ENCODE measurements at places on chromosomes 6 and 20.

GRCh38 chr20:51028616-51029212 is 5.8 kb upstream of the KCNG1 start:
- peaks cover 3% of the 10 kb centered on the region for H3K36me3 ChIP-seq
- no peak overlapping the region for H3K27ac ChIP-seq
- H3K4me1 ChIP-seq = no peaks in the 10 kb centered on the region
- no peak overlapping the region for H3K4me3 ChIP-seq
- H3K27me3 ChIP-seq = peaks cover 75% of the 10 kb centered on the region

DNA sequence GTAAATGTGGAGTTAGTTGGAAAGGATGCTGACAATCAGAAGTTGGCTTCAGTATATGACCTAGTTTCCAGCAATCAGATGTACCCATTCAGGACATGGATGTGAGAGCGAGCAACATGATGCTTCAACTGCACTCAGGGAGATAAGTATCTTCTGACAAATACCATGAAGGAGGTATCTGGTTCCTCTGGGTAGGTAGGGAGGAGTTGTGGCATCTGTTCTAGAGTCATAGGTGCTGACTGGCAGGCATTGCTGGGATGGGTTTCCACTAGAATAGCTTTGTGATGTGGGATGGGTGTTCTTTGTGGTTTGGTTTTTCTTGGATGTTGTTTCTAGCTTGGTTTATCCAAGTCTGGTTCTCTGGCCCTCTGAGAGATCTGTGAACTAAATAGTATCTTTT is 3.9 kb upstream of the REV3L start:
- peak overlapping the region; percentile 100 for H3K4me3 ChIP-seq
- H3K27ac ChIP-seq = peak overlapping the region; percentile 82
- peaks cover 28% of the 10 kb centered on the region for H3K4me1 ChIP-seq

GRCh38 chr6:106134906-106135634 is 48.9 kb downstream of the PRDM1 start:
- H3K4me1 ChIP-seq = peaks cover 15% of the 10 kb centered on the region
- ATAC-seq = peak; percentile 97
- peak overlapping the region; percentile 75 for H3K27ac ChIP-seq
- H3K36me3 ChIP-seq = no peaks in the 10 kb centered on the region
- no peaks in the 10 kb centered on the region for H3K27me3 ChIP-seq
- H3K4me3 ChIP-seq = peak overlapping the region; percentile 72

DNA sequence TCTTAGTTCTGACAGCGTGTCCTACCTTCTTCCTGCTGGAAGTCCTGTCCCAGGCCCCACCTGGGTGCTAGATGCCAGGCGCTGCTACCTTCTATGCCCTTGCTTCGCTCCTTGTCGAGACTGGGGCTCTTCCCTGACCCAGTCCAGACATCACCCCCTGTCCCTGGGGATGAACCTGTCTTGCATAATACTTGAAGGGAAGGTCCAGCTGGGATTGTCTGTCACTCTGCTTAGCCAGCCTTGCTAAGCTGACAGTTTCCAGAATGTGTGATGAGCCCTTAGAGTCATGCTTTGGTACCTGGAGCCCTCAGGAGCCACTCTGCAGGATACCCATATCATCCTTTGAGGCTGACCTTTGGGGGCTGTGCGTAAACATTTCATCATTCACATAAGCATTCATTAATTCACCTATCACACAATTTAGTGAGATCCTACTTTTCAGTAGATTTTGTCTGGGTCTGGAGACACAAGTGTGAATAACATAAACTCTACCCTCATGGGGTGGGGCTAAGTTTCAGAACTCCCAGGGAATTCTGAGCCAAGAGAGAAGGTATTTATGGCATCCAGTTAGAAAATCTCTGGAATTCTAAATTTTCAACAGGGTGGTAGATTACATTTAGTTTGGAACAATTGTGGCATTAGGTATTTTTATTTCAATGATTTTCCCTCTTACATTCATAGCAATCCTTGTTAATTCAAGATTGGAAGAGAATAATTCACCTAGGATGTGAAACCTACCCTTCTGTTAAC is 151.1 kb upstream of the HDAC2 start:
- H3K4me1 ChIP-seq = no peaks in the 10 kb centered on the region
- no peak for ATAC-seq
- H3K4me3 ChIP-seq = no peak overlapping the region
- H3K27ac ChIP-seq = no peak overlapping the region
- no peaks in the 10 kb centered on the region for H3K36me3 ChIP-seq
- H3K27me3 ChIP-seq = peaks cover 30% of the 10 kb centered on the region

DNA sequence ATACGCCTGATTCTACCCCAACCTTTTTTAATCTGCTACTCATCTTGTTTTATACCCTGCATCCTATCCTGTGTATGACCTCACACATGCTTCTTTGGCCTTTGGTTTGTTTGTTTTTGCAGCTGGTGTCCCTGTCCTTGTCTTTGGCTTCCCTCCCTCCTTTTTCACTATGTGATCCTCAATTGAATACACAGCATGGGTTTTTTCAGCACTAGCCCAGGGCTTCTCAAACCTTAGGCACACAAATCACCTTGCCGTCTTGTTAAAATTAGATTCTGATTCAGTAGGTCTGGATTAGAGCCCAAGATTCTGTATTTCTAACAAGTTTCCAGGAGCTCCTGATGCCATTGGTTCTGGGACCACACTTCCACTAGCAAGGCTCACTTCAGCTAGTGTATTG is 321.5 kb upstream of the MAN1A1 start:
- no peak overlapping the region for H3K4me3 ChIP-seq
- H3K27me3 ChIP-seq = peaks cover 3% of the 10 kb centered on the region
- H3K36me3 ChIP-seq = no peaks in the 10 kb centered on the region
- ATAC-seq = no peak
- no peaks in the 10 kb centered on the region for H3K4me1 ChIP-seq

- no peak for ATAC-seq
- H3K4me1 ChIP-seq = peaks cover 19% of the 10 kb centered on the region
- H3K27ac ChIP-seq = no peak overlapping the region
- peaks cover 38% of the 10 kb centered on the region for H3K36me3 ChIP-seq
Measured at GRCh38 chr6:90195094-90195829, 101.4 kb downstream of the BACH2 start.

DNA sequence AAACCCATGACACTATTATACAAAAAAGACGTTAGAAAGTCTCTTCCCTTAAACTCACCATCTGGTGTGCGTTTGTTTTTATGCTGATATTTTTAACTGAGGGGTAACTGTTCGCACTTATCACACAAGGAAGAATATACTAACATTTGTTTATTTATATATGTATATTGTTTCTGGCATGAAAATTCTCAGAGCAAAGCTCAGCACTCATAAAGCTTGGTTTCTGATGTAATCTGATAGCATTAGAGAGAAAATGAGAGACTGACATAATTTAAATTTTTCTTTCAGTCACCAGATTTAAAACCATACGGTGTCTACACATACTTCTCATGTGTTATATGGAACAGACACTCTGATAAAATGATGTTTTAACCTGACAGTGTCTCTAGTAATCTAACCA is 6.9 kb downstream of the BLOC1S5 start:
- H3K4me1 ChIP-seq = no peaks in the 10 kb centered on the region
- ATAC-seq = no peak
- H3K27me3 ChIP-seq = no peaks in the 10 kb centered on the region
- H3K4me3 ChIP-seq = no peak overlapping the region
- H3K27ac ChIP-seq = no peak overlapping the region

- H3K36me3 ChIP-seq = no peaks in the 10 kb centered on the region
- peaks cover 9% of the 10 kb centered on the region for H3K27me3 ChIP-seq
- peaks cover under 1% of the 10 kb centered on the region for H3K4me1 ChIP-seq
Measured at GRCh38 chr6:33834401-33835392, 30.9 kb upstream of the MLN start.

DNA sequence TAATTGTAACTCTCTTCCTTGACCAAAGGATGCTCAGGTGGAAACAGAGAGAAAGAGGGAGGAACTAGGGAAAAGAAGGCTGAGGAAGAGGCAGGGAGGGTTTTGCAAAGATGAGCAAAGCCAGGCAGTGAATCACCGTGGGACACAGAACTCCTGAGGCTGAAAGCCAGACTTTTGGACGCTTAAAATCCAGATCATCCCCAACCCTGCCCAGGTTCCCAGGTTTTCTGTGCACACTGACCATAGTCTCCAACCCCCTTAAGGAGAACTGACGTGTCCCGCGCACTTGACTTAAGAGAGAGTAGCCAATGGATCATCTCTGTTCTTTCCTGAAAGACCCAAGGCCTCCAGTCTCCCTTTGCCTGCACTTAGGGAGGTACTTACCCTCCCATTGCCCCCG is 75.3 kb downstream of the LRFN2 start:
- no peak overlapping the region for H3K4me3 ChIP-seq
- no peaks in the 10 kb centered on the region for H3K36me3 ChIP-seq
- ATAC-seq = no peak
- peaks cover 4% of the 10 kb centered on the region for H3K27me3 ChIP-seq
- no peak overlapping the region for H3K27ac ChIP-seq

DNA sequence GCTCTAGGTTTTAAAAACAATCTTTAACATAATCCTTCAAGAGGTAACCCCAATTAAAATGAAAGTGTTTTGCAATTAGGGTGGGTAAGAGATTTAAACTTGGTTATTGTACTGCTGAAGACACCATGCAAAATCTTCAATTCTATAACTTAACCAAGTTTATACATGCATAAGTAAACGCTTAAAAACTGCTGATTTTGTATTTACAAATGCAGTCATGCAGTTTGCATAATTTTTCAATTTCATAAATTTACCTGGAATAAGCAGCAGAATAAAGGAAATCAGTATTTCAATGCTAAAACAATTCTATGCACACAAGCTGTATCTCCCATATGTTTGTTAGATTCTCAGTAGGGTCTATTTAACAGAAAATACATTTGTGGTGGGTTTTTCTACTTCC is 22.9 kb downstream of the SSR1 start:
- no peaks in the 10 kb centered on the region for H3K27me3 ChIP-seq
- H3K27ac ChIP-seq = no peak overlapping the region

- H3K27ac ChIP-seq = no peak overlapping the region
- no peak overlapping the region for H3K4me3 ChIP-seq
- H3K36me3 ChIP-seq = no peaks in the 10 kb centered on the region
- no peak for ATAC-seq
Measured at GRCh38 chr6:36404164-36404563, 16.7 kb upstream of the ETV7 start.

- ATAC-seq = no peak
- peaks cover under 1% of the 10 kb centered on the region for H3K27me3 ChIP-seq
- peaks cover 6% of the 10 kb centered on the region for H3K4me1 ChIP-seq
- peak overlapping the region; percentile 28 for H3K4me3 ChIP-seq
- H3K27ac ChIP-seq = no peak overlapping the region
Measured at GRCh38 chr6:134307870-134308269, 10.0 kb downstream of the SGK1 start.

- no peak for ATAC-seq
- H3K27me3 ChIP-seq = peaks cover 16% of the 10 kb centered on the region
- H3K36me3 ChIP-seq = no peaks in the 10 kb centered on the region
- no peak overlapping the region for H3K4me3 ChIP-seq
- H3K4me1 ChIP-seq = no peaks in the 10 kb centered on the region
Measured at GRCh38 chr20:24620937-24621519, 151.6 kb downstream of the SYNDIG1 start.

GRCh38 chr20:62342910-62343309 is 24.2 kb downstream of the LAMA5 start:
- no peak overlapping the region for H3K27ac ChIP-seq
- H3K4me1 ChIP-seq = no peaks in the 10 kb centered on the region
- H3K27me3 ChIP-seq = peaks cover 12% of the 10 kb centered on the region
- ATAC-seq = no peak
- H3K36me3 ChIP-seq = no peaks in the 10 kb centered on the region

DNA sequence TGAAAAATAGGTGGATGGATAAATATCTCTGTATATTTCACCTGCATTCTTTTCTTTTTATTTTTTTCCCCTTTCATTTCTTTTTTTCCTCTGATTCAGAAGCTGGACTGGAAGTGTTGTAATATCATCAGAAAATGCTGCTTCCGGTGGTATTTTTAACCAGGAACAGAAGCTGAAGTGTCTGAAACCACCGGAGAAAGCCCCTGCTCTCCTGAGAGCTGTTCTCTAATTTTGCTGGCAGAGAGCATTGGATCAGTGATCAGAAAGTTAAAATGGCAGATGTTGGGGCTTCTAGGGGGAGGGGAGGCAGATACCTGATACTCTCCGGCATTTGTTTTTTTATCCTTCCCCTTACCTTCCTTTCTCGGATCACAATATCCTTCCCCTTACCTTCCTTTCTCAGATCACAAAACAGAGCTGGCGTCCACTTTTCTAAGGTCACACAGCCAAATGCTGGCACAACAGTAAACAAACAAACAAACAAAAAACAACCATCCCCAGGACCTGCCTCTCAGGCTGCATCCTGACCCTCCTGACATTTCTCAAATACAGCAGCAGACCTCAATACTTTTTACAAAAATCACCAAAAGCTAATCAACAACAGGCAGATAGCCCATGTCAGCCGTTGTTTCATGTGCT is 143.2 kb upstream of the ZNF217 start:
- H3K27ac ChIP-seq = peak overlapping the region; percentile 69
- H3K4me3 ChIP-seq = peak overlapping the region; percentile 56
- peak; percentile 53 for ATAC-seq
- H3K27me3 ChIP-seq = no peaks in the 10 kb centered on the region

DNA sequence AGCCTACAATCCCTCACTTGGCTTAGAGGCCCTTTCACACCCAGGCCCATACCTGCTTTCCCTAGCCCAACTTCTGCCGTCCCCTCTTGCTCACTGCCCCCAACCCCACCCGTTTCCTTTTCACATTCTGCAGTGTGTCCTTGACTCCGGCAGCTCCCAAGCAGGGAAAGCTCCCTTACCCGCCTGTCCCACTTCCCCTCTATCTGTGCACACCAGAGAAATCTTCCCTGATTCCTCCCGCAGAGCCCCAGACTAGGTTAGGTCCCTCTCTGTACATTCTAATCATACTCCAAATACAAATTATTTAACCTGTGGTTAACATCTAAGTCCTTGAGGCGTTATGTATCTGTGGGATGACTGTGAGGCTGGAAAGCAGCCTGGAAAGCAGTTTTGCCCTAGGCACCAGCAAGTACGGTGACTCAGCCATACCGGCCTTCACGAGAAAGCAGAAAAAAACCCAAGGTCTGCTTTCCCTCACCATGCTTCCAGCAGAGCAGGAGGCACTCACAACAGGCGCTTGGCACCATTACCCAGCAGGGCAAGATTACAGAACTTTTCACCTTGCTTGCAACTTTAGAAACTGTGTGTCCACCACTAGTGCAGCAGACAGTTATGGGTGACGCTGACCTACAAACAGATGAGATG is 22.3 kb downstream of the ELOVL5 start:
- peak; percentile 56 for ATAC-seq
- peaks cover 47% of the 10 kb centered on the region for H3K36me3 ChIP-seq
- no peaks in the 10 kb centered on the region for H3K27me3 ChIP-seq
- peaks cover 57% of the 10 kb centered on the region for H3K4me1 ChIP-seq
- peak overlapping the region; percentile 61 for H3K4me3 ChIP-seq
- H3K27ac ChIP-seq = peak overlapping the region; percentile 79

GRCh38 chr6:28537065-28537464 is 11.4 kb downstream of the GPX5 start:
- H3K36me3 ChIP-seq = no peaks in the 10 kb centered on the region
- ATAC-seq = no peak
- peak overlapping the region; percentile 70 for H3K27ac ChIP-seq
- no peaks in the 10 kb centered on the region for H3K4me1 ChIP-seq
- H3K4me3 ChIP-seq = peak overlapping the region; percentile 65

- peak; percentile 52 for ATAC-seq
- H3K4me1 ChIP-seq = no peaks in the 10 kb centered on the region
- H3K4me3 ChIP-seq = no peak overlapping the region
Measured at GRCh38 chr6:130843575-130844320, 16.5 kb downstream of the SMLR1 start.
